G401 (cell line): ENCODE measurements at places on chromosomes 16 and 17. TPM values are rescaled to one million over a fixed set of nuclear protein-coding genes. Genes with fewer than 3 reads are reported as not detected.

The CSHL1 gene
- total RNA-seq = not detected in 2 replicates

The SPIRE2 gene
- total RNA-seq = 21.7 and 37.2 TPM in 2 replicates

The RNFT1 gene
- total RNA-seq = 9.4 and 19.4 TPM in 2 replicates

The TBKBP1 gene
- 18.9 and 32.5 TPM in 2 replicates for total RNA-seq

DNA sequence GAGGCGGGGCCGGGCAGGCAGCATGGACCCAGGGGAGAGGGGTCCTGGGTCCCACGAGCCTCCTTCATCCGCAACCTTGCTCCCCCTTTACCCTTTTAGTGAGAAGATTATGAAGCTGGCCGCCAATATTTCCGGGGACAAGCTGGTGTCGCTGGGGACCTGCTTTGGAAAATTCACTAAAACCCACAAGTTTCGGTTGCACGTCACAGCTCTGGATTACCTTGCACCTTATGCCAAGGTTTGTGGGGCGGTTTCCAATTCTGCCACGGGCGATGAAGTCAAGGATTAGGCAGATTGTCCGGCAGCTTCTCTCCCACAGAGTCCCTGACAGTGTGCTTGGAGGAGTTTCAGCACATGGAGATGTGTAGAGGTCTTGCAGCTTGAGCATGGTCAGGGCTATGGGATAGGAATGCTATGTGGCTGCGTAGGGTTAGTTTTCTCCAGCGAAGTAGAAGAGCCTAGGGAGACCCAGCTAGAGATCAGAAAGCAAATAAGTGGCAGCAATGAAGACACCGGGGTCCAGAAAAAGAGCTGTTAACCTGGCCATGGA lies 598 bp downstream of the NIP7 start:
- no peak for DNase-seq

- no peak for DNase-seq
Observed at GRCh38 chr17:65737451-65737850, 176.0 kb upstream of the AXIN2 start.

- no peak for DNase-seq
Observed at GRCh38 chr16:10930755-10931093, 11.5 kb downstream of the DEXI start.
